Right cardiac atrium (tissue), 5 donors: ENCODE measurements at places on chromosomes 7 and 10. TPM values are rescaled to one million over a fixed set of nuclear protein-coding genes. Genes with fewer than 3 reads are reported as not detected.
A peak's percentile ranks its signal among the peaks of the same experiment; 100 is the strongest.

The LANCL2 gene
- total RNA-seq, result 8.7 TPM

The TDRD1 gene
- total RNA-seq, result 0.85 TPM

The DPP6 gene
- total RNA-seq, result not detected

The ACHE gene
- 13.7 TPM for total RNA-seq

The NRG3 gene
- total RNA-seq, result 1.4 TPM

The ENO4 gene
- 0.24 TPM for total RNA-seq

The SPDYE5 gene
- total RNA-seq, result not detected

The NRAP gene
- 232 TPM for total RNA-seq

The FOXI2 gene
- total RNA-seq, result 0.06 TPM

The MRC1 gene
- total RNA-seq, result 51.8 TPM

The CYP3A4 gene
- total RNA-seq, result not detected

DNA sequence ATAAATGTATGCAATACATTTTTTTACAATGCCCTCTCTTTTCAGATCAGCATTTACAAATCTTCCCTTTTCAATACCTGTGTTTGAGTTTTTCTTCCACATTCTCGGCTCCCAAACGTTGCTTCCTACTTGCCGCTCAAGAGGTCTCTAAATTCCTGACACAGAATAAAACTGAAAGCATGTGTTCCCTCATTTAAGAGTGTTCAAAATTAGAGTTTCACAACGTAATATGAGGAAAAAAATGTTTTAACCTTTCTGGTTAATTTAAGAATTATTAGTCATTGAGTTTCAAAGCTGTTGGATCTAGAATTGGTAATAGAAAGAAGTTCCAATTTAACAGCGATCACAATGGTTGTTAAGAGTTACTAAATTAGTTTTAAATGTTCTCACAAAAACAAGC is 100.4 kb downstream of the ARID5B start:
- no peak for DNase-seq

- DNase-seq, result no peak
These were observed 63.6 kb downstream of the TES start for GRCh38 chr7:116273918-116274301.

DNA sequence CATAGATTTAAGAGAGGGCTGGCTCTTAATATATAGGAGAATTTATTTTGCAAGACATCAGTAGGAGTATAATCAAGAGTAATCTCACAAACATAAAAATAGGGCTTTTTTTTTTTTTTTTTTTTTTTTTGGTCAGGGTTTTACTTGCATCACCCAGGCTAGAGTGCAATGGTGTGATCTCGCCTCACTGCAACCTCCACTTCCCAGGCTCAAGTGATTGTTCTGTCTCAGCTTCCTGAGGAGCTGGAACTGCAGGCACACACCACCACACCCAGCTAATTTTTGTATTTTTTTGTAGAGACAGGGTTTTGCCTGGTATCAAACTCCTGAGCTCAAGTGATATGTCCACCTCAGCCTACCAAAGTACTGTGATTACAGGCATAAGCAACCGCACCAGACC is 535.3 kb downstream of the CCSER2 start:
- no peak for DNase-seq

DNA sequence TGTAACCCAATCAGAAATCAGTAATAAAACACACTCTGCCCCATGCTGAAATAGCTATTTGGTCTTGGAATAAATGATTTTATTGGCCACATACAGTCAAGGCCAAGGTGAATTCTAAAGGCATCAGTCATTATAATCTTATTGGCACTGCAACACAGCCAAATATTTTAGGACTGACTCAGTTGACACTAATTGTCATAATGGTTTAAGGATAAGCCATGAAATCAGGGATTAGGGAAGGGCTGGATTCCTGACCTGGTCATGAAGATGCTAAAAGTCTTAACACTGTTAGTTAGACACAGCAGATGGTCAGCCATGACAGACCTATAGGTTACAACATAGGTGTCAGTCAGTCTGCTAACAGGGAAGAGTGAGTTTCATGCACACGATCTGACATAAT is 330.3 kb upstream of the NPSR1 start:
- no peak for DNase-seq

- no peak for DNase-seq
These were observed 13.6 kb upstream of the ENO4 start for GRCh38 chr10:116835658-116836057.

DNA sequence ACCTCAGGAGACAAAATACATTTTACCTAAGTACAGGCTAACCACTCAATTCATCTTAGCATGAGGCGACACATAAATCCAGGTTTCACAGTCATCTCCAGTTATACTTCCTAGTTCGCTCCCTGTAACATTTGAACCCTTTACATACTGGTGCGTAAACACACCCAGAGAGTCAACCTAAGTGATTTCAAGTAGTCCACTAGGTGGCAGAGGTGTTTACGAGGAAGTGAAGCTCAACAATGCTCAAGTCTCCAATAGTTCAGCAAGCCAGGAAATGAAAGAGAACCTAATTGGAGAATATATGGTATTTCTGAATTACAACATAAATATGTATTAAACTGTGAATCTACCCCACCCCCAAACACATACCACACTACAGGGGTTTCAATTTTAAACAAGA is 76.3 kb upstream of the ABCB5 start:
- DNase-seq, result no peak

- no peak for DNase-seq
These were observed 21.4 kb upstream of the SCIN start for GRCh38 chr7:12549106-12549505.

- no peak for DNase-seq
These were observed 94.2 kb upstream of the GJD4 start for GRCh38 chr10:35510891-35511290.

- no peak for DNase-seq
These were observed 124.6 kb downstream of the AUTS2 start for GRCh38 chr7:69722843-69723242.

- DNase-seq, result peak; percentile 77
These were observed 55.5 kb upstream of the LOXL4 start for GRCh38 chr10:98323221-98324164.

GRCh38 chr10:119205894-119206602 is 1.3 kb upstream of the GRK5 start:
- peak; percentile 91 for DNase-seq

- DNase-seq, result no peak
These were observed 259.0 kb downstream of the BBS9 start for GRCh38 chr7:33388332-33388731.

DNA sequence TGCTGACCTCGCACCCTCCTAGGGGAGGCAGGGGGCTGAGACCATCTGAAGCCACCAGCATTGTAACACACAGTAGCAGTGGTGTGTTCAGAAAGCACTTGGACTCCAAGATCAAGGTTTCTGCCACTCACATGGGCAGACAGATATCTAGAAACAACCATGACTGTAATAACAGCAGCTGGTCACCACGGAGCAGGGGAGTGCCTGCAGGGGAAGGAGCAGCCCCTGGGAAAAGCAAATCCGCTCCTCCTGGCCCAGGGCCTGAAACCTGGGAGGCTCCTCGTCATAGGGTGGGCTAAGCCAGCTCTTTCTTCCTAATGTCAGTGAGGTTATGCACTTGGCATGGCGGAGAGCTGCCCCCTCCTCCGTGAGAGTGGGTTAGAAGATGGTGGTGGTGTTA is 118.4 kb upstream of the INSYN2A start:
- DNase-seq, result no peak

DNA sequence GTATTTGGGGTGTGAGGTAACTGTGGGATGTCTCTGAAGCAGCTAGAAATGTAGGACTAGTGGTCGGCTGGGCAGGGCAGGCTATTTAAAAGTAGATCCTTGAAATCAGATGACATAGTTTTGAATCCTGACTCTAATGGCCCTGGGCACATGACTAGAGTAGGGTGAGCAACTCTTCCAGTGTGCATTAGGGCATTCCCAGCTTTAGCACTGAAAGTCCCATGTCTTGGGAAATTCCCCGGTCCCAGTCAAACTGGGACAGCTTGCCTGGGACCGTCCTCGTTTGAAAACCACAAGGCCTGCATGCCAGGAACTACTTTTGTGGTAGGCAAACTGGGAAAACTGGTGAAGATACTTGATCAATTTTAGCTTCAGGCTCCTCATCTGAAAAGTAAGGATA is 255.3 kb downstream of the PTEN start:
- DNase-seq, result no peak

GRCh38 chr10:122740640-122741039 is 41.0 kb upstream of the C10orf120 start:
- no peak for DNase-seq

DNA sequence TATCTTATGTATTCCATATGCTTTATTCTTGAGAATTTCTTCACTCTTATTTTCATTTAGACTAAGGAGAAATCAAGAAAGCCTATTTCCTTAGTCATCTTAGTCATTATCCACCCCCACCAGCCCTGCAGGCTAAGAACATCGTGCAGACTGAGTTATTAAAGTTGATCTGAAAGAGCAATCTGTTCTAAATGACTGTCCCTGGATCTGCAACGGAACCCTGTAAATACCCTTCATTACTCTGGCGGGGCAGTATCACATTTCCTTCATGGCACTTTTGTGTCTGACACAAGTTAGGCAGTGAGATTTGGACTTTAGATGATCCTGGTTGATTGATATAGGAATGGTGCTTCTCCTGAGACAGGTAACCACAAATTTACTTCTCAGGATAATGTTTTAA is 3.5 kb upstream of the MYPN start:
- DNase-seq, result no peak

DNA sequence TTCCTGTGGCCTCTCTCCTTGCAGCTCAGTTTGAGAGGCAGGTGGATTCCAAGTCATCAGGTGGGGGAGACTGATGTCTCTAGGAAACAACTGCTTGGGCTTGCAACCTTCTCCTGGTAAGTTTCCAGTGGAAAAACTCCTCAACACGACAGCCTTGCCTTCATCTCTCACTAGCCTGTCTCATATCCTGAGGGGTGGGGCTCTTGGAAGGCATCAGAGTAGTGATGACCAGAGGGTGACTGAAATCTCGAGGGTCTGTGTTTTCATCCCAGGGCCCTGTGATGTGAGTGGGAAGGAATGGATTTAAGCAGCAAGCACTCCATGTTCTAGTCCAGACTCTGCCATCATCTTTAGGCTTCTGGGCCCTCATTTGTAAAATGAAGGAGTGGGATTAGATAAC is 107.0 kb downstream of the NRP1 start:
- no peak for DNase-seq

DNA sequence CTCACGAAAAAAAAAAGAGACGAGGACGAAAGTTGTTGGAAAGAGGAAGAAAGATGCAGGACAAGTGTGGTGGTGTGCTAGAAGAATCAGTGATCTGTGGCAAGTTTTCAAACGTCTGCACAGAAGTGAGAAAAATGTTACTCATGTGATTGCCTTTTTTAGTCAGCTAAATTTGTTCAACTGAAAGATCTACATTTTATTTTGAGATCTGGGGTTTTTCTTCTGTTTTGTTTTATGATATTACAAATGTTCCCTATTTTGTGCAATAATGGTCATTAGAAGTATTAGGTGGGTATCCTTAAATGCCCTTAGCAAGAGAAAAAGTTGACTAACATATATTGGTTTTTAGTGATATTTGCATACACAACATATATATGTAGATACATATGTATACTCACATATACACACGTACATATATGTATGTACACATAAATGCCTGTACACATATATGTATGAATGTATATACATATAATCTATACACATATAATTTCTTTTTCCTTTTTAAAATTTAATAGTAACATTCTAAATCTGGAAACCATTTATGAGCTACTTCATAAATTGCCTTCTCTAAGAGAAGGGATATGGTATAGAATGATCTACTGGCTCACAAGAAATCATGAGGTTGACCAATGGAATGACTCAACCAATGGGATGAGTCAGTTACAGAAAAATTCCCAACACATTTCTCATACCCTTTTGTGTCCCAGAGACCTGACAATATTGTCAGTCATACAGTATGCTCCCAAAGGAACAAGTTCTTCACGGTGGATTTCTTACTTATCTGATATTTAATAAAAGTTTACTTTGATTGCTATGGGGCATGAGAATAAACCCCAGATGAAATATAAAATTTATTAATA is 38.4 kb downstream of the SLC39A12 start:
- no peak for DNase-seq

GRCh38 chr10:30455816-30456215 is 21.8 kb downstream of the MAP3K8 start:
- DNase-seq, result peak; percentile 68

DNA sequence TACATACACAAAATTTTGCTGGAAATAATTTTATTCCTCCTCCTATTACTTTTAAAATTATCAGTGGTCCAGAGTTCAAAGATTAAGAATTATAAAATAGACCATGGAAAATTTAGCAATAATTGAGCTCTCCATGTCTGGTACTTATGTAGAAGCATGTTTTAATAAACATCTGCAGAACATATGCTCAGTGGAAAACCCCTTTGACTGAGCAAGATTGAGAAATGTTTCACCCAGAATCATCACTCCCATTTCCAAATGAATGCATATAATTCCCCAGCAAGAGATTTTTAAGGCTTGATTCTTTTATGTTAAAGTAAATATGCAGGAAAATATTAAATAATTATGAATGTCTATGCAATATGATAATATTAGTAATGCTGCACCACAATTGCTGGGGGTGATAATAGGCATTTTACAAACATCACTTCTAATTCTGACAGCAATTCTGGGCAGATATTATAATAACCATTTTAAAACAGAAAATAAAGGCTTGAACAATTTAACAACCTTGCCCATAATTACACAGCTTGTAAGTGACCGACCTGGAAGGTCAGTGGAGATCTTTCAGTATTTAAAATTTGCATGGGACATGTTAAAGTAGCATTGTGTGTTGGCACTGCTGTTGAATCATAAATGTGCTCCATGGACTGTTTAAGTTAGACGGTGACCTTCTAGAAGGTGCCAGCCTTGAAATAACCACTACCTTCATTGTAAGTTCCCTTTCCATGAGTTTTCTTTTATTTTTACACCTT is 45.6 kb upstream of the TES start:
- no peak for DNase-seq

- DNase-seq, result no peak
These were observed 174.7 kb upstream of the TCF7L2 start for GRCh38 chr10:112775381-112775780.

GRCh38 chr10:99658622-99659030 is 683 bp upstream of the ENTPD7 start:
- DNase-seq, result peak; percentile 61
